Ovary (tissue), 10 donors: ENCODE measurements at places on chromosomes 12 and 14. TPM values are rescaled to one million over a fixed set of nuclear protein-coding genes. Genes with fewer than 3 reads are reported as not detected.

Gene TEX52
- total RNA-seq: not detected

Gene RHEBL1
- total RNA-seq: 0.22 TPM

Gene APOLD1
- total RNA-seq: 12.6 TPM

Gene LHX5
- total RNA-seq: not detected

Gene OTOGL
- 0.11 TPM for total RNA-seq

DNA sequence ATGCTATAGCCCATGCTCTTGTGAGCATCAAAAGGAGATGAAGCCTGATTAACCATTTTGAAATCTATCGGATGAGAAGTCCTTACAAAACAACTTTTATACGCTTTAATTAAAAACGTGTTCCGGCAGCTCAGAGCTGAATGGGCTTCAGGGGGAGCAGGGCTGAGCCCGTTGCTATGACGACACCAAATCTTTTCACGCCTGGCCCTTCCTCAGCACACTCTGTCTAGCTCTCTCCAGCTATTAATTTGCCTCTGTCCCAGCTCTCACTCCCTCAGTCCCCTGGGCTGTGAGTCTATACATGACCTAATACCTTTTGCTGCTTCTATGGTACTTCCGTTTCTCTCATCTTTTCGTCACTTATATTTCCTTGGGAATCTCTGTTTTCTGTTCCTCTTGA is 15.8 kb downstream of the FOXA1 start:
- DNase-seq: no peak

DNA sequence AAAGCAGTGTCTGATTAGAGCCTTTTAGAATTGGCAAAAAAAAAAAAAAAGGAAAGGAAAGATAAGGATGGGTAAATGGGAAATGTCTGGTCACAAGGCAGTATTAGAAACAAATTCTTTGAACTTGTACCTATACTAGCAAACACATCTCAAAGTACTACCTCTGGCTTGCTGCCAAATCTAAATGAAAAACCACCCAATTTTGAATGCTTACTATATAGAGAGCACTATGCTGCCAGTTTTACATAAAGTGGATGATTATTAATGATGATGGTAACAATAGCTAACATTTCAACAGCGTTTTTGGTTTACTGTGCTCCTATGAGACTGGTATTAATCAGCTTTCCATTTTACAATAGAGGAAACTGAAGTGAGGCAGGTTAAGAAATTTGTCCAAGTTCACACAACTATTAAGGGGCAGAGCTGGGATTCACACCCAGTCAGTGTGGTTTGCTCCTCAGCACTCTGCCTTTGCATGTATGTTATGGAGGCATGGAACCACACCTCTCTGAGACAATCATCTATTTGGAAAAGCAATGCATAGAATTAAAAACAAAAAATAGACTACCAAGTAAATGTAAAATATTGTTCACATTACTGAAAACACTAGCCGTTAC is 34.2 kb downstream of the ATP2B1 start:
- no peak for DNase-seq

GRCh38 chr12:108722992-108723766 is 8.1 kb downstream of the CORO1C start:
- no peak for DNase-seq

GRCh38 chr12:131121705-131122405 is 168.1 kb downstream of the ADGRD1 start:
- peak; percentile 9 for DNase-seq

GRCh38 chr12:100058482-100059029 is 73.8 kb upstream of the ANKS1B start:
- DNase-seq: no peak

GRCh38 chr14:84704601-84705000 is 825.3 kb upstream of the FLRT2 start:
- no peak for DNase-seq

- no peak for DNase-seq
These were observed 148.1 kb downstream of the CALM1 start for GRCh38 chr14:90544971-90545370.

DNA sequence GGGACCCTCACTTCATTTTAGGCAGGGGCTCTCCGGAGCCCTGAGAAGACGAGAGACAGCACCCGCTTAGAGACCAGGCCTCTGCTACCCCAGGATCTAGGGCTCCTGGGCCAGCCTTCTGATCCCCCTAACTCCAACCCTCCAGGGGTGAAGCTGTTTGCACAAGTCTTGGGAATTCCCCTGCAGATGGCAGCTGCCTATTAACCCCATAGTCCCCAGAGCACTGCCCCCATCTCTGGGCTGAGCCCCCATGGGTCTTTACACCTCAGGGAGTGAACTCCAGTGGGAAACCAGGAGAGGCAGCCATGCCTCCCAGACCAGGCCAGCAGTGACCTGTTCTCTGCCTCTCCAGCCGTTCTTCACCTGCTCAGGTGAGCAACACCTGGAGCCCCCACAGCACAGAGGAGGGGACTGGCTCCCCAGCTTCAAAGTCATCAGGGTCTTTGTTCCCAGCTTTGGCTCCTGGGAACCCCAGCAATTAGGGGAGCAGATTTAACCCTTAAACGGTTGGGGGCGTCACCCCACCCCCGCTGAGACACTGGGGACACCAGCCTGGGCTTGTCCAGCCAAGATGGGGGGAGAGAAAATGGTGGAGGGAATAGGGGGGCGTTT is 2.3 kb downstream of the WNT10B start:
- DNase-seq: no peak

GRCh38 chr14:87847216-87847755 is 145.7 kb downstream of the GALC start:
- DNase-seq: no peak

DNA sequence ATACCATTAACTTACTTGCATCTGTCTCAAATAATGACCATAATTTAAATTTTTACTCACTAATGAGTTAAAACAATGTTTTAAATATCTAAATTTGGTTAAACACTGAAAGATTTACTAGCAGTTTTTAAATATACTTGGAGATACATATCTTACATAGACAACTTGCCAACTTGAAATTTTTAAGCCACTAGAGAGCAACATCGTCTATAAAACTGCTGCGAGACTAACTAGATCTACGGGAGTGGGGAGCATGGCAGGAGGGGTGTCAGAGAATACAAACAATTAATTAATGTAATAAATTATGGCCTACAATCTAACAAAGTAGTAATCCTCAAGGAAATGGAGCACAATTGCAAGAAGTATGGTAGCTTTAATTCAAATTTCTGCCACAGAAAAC is 120.4 kb downstream of the LRRIQ1 start:
- DNase-seq: no peak

GRCh38 chr14:92701826-92702225 is 46.6 kb downstream of the LGMN start:
- no peak for DNase-seq

DNA sequence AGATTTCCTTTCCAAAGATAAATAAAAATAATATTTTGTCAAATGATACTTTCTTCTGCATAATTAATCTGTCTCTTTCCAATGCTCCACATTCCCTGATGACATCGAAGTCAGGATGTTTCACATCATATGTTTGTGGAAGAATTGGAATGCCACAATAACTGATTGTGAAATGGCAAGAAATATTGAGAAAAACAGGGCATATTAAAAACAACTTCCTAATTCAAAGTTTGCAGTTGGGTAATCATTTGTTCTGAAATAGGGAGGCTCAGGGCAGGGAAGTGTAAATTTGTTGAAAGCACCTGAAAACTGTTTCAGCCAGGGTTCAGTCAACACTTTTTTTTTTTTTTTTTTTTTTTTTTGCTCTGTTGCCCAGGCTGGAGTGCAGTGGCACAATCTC is 50.7 kb downstream of the BCAT1 start:
- DNase-seq: no peak

DNA sequence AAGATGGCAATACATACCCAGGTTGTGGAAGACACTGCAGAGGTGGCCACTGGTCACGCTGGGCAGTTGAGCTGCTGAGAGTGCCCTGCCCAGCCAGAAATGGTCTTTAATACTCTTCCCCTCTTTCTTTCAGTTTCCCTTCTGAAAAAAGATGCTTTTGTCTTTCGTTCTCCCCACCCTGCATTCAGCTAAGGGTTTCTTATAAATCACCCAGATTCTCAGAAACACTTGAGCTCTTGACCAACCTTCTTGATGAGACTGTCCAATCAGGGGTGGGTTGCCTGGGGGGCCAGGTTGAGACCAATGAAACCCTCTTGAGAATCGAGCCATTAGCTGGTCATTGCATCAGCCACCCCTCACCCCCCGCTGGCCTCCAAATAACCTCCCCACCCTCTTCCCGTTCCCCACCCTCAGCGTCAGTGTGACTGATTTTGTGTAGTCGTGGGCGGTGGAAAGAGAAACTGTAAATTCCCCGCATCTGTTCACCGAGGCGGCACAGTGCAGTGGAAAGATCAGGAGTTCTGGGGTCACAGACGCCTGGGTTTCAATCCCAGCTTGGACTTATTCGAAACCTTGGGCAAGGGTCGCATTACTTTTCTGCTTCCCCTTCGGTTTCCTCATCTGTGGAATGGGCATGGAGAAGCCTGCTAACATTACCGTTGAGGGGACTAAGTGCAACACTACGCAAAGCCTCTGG is 52.3 kb downstream of the SLC25A47 start:
- peak; percentile 54 for DNase-seq

GRCh38 chr12:127819056-127819455 is 447.9 kb upstream of the TMEM132C start:
- DNase-seq: no peak

DNA sequence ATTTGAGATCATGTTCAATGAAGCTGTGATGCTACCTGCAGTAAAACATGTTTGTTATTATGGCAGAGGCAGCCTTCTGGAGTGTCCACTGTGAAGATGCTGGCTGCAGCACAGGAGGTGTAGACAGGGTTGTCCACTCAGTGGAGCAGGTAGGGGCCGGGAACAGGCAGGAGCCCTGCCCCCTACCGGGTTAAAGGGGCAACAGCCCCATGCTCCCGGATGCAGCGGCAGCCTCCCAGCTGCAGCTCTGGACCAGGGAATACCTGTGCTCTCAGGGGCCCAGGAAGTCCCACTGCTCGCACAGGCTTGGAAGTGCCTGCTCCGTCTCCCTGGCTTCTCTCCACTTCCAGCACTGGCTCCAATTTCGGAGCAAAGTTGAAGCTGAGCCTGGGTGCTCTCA is 401.6 kb downstream of the FOXG1 start:
- DNase-seq: no peak

- peak; percentile 74 for DNase-seq
These were observed 77.7 kb upstream of the SLC38A2 start for GRCh38 chr12:46450279-46450748.
